ENCODE measurements at places on chromosomes 3 and 15.

DNA sequence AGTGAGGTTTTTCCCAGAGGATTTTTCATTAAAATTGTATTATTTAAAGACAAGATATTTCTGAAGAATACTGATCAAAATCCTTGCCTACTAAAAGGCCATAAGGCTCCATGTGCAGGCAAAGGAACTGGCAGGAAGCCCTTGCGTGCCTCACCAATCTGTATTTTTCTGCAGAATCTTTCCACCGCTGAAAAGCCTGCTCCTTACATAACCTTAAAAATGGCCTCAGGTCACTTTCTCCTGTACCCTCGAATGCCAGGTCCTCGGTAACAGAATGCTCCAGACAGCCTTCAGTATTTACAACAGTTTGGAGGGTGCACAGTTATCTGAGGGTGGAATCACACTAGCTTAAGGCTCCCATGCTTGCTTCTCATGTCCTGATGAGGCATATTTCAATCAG lies 3.2 kb downstream of the MORC1 start:
- DNase-seq, result no peak

DNA sequence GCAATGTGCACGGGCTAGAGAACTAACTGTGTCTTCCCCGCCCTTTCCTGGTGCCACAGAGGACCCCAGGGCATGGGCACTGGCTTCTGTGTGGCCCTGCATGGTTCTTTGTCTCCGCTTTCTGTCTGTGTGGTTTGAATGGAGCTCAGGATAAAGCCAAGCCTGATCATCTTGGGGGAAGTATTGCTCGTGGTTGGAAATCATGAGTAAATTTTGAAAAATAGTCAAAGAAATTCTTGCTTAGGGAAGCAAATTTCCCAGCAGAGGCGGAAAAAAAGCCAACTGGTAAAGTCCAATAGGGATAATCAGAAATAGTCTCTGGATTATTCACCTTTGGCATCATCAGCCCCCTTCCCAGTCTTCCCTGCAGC lies 55.4 kb downstream of the MAGEF1 start:
- DNase-seq, result peak; percentile 68

- DNase-seq, result no peak
Observed at GRCh38 chr3:54706738-54707137, 221.1 kb downstream of the LRTM1 start.

- DNase-seq, result no peak
Observed at GRCh38 chr3:112598731-112599130, 36.9 kb downstream of the SLC35A5 start.

DNA sequence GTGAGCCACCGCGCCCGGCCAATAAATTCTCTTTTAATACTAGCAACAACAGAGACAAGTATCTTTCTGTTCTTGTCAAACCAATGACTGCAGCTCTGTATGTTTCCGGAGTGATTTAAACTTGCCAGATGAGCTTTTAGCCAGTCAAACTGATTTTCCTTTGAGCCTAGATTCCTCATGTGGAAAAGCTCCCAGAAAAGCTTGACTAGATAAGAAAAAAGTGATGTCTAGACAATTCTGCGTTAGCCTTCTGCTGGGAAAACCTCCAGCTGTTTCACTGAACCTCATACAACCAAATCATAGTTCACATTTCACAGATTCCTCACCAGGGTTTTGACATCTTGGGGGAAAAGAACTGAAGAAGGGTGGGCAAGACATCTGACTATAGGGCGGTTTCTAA lies 78.6 kb downstream of the MAGI1 start:
- no peak for DNase-seq

DNA sequence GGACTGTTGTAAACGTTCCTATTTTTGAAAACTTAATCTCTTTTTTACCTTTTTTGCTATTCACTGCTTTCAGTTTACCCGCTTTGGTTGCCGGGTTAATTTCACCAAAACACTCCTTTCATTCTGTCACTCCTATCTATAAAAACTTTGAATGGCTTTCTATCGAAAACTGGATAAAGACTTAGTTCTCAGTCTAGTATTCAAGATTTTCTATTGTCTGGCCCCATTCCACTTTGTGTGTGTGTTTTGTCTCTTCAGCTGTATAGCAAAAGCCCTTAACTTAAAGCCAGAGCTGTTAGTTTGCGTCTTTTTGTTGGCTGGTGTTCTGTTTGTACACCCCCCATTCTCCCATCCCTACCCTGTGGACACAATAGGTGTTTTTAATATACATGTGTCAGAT lies 7.5 kb downstream of the PIAS1 start:
- DNase-seq, result no peak

DNA sequence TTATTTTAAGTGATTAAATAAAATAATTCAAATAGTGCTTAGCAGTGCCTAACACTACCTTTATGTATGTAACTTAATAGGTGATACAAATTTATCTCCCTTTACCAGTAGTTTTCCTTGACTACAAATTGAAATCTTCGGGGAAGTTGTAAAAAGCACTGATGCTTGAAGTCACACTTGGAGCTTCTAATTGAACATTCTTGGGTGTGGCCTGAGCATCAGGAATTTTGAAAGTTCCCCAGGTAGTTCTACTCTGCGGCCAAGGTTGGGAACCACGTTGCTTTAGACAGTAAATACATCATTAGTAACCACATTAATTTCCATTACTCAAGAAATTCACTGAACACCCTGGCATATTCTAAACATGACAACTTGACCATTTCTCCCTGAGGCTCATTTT lies 351.4 kb downstream of the CNTN6 start:
- no peak for DNase-seq

DNA sequence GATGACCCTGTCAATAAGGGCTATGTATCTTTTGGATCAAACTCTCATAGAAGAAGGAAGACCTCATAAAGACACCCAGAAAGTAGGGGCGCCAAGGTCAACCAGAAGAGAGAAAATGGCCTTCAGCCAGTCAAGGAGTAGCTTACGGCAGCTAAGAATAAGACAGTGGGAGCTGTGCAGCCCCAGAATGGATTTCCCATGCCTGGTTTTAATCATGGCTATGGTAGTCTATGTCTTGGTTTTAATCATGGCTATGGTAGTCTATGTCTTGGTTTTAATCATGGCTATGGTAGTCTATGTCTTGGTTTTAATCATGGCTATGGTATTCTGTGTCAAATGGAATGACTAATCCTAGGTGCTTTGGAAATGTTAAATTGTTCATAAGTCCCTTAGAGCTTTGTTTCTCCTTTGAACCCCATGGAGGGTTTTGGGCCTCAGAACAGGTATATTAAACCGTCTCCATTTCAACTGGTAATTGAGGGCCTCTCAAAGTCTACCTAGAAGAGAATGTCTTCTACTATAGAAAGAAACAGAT lies 742.0 kb upstream of the CFAP20DC start:
- no peak for DNase-seq

DNA sequence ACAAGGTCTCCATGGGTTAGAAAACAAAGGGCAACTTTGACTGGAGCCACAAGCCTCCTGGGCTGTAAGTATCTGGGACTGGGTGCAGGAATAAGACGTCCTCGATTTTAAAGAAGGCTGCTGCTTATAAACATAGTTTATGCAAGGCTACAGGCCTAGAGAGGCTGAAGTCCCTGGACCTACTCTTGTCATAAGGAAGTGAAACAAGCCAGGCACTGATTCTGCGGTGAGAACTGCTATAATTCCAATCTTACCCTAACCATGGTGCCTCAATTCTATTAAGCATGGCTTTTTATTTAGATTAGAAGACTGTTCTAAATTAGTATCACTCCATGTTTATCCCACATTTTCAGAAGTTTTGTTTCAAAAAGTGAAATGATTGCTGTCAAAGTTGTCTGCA lies 777.6 kb downstream of the PLOD2 start:
- no peak for DNase-seq
